ENCODE measurements at places on chromosomes 6 and 20. TPM values are rescaled to one million over a fixed set of nuclear protein-coding genes. Genes with fewer than 3 reads are reported as not detected.

- peak; percentile 69 for DNase-seq
Observed at GRCh38 chr20:21505161-21505809, 8.6 kb downstream of the NKX2-2 start.

DNA sequence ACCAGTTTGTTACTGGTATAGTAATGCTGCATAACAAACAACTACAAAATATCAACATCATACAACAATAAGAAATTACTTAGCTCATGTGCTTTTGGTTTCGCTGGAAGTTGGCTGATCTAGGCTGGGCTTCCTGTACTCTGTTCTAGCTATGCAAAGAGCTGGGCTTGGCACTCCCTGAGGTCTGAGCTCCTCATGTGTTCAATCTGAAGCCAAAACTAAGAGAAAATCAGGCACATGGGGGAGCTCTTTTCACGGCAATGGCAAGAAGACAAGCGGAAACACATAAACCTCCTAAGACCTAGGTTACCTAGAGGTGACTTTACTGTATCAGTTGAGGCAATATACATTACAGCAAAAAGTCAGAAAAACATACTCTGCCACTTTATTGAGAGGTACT is 574.2 kb downstream of the KHDRBS2 start:
- no peak for DNase-seq

DNA sequence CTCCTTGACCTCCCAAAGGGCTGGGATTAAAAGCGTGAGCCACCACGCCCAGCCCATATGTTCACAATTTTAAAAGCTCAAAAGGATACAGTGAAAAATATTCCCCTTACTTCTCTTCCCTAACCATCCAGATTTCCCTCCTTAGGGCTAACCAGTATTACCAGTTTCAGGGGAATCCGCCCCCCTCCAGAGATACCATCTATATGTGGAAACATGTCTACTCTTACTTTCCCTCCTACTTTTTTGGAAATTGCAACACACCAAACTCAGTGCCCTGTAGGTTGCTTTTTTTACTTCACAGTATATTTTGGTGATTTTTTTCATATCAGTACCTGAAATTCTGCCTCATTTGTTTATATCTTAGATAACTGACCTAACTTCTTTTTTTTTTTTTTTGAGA is 6.9 kb upstream of the RPL10A start:
- no peak for DNase-seq

DNA sequence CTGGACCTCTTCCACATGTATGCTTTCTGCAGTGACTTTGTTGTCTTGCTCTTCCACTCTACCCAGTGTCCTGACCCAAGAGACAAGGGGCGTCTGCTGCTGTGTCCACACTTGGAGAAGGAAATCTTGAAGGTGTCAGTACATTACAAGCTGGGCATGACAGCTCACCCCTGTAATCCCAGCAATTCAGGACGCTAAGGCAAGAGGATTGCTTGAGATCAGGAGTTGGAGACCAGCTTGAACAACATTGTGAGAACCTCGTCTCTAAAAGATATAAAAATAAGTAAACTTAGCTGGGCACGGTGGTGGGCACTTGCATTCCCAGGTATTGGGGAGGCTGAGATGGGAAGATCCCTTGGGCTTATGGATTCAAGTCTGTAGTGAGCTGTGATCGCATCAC is 5.8 kb upstream of the HLA-B start:
- DNase-seq, result no peak

The IRF4 gene
- polyA plus RNA-seq, result 0.70 TPM

DNA sequence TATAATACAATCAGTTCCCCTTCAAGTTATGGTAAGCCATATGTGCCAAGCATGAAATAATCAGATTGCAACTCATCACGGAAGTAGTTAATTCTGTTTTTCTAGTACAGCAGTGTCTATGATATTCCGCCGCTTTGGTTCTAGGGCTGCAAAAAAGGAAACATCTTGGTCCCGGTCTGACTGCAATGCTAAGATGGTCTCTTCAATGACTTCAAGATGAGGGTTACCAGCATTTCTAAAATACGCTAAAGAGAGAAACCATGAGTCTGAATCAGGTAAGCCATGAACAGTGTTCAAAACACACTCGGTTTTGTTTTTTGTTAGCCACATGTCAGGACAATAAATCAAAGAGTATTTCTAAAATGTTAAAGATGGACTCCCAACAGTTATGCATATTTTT is 3.2 kb upstream of the ANKRD60 start:
- DNase-seq, result peak; percentile 33

GRCh38 chr20:56930876-56931275 is 301.8 kb downstream of the TFAP2C start:
- no peak for DNase-seq

The FNDC1 gene
- polyA plus RNA-seq, result 8.6 TPM

- DNase-seq, result no peak
Observed at GRCh38 chr6:107712237-107712664, 111.9 kb downstream of the SCML4 start.

GRCh38 chr6:163841326-163841725 is 426.8 kb downstream of the QKI start:
- DNase-seq, result no peak

The LY6G6F gene
- not detected for polyA plus RNA-seq

- peak; percentile 61 for DNase-seq
Observed at GRCh38 chr20:40741507-40742106, 52.6 kb upstream of the MAFB start.

DNA sequence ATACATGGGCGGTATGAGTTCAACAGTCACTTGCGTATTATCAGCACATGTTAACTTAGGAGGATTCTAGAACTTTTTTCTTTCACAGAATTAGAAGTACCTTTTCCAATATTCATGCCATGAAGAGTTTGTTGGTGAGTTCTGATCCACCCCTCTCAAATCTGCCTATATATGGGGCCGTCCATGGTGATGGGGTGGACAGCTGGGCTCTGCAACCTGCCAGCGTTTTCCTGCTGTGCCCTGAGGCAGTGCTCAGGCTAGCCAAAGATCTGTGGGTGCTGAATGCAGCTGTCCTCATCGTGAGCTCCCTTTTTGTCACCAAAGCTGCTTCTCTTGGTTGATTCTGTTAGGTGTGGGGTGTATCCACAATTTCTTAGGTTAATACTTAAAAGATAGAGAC is 88.7 kb downstream of the THBS2 start:
- no peak for DNase-seq

DNA sequence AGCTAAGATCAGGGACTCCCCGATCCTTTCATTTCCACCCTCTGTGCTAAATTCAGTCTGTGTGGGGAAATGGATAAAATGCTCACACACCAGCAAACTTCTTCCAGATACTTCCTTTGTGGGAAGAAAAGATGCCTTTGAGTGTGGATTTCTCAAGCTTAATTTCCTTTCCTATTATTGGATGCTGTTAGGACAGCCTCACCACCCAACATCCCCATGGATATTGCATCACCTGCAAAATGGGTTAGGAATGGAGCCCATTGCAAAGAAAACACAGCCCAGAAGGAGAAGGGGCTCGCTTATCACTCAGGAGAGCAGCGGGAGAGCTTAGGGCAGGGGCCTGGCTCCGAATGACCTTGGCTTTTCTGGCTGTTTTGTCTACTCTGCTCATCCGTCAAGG is 272.2 kb downstream of the CDC5L start:
- no peak for DNase-seq

The FUT9 gene
- polyA plus RNA-seq, result not detected

- DNase-seq, result no peak
Observed at GRCh38 chr6:121743691-121744090, 308.2 kb downstream of the GJA1 start.

The PCMTD2 gene
- 21.1 TPM for polyA plus RNA-seq

GRCh38 chr6:71489736-71490135 is 201.1 kb downstream of the OGFRL1 start:
- peak; percentile 90 for DNase-seq

DNA sequence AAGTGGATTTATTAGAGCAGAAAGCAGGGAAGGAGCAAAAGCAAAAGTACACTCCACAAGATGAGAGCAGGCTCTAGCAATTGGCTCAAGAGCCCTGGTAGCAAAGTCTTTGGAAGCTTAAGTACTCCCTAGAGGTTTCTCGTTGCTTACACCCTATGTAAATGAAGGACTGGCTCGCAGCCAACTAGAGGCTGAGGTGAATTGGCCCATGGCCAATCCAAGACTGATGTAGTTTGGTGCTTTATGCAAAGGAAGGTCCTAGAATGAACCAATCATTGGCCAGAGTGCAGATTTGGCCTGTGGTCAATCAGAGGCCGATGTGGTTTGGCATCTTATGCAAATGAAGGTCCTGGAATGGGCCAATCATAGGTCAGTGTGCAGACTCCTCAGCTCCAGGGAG is 191.3 kb upstream of the ARID1B start:
- no peak for DNase-seq

GRCh38 chr6:130065609-130066156 is 47.3 kb downstream of the L3MBTL3 start:
- no peak for DNase-seq

Measured in GM23248 (cell line).